ENCODE measurements at places on chromosomes 4 and X.

DNA sequence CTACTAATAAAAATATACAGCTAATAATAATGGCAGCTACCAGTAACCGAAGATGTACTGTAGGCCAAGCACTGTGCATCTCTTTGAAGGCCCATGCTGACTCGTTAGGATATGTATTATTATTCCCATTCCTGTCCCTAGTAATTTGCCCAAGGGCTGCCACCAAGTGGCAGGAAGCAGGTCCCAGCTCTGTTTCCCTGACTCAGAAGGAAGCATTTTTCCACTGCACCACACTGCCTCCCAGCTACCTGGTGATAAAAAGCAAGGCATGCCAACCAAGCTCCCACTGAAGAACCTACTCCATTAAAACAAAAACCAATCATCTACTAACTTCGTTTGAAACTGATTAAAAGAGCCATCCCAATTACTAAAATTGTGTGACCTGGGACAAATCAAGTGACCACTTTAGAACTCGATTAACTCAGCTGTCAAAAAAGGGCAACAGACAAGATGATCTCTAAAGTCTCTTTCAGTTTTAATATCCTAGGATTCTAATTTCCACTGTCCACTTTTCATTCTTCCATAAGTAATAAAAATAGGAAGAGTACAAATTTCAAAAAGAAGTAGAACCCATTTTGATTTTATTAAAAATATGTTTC lies 24.3 kb upstream of the PGM2 start:
- DNase-seq, result no peak

GRCh38 chr4:67874986-67875385 lies 8.8 kb downstream of the TMPRSS11D start:
- DNase-seq, result no peak

DNA sequence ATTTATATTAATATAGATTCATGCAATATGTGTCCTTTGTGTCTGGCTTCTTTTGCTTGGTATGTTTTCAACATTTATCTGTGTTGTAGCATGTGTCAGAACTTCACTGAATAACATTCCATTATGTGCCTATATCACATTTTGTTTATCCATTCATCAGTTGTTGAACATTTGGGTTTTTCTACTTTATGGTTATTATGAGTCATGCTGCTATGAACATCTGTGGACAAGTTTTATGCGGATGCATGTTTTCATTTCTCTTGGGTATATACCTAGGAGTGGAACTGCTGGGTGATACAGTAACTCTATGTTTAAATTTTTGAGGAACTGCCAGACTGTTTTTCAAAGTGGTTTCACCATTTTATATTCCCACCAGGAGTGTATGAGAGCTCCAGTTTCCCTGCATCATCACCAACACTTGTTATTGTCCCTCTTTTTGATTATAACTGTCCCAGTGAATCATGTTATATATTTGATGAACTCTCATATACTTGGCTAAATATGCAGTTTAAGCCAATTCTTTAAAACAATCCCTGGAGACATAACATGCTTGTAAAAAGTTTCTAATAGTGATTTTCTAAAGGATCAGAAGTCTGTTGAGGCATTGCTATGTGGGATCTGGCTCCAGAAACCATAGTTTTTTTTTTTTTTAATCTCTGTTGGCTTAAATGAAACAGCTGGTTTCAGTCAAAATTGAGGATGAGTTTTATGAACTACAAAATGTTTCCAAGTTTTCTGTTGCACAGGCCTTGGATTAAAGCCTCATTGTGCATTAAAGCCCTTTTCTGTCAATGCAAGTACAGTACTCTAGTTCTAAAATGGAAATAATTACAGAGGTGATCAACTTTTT lies 21.6 kb upstream of the REPS2 start:
- DNase-seq, result no peak

- no peak for DNase-seq
These were observed 23.3 kb upstream of the DCAF12L1 start for GRCh38 chrX:126575911-126576310.

DNA sequence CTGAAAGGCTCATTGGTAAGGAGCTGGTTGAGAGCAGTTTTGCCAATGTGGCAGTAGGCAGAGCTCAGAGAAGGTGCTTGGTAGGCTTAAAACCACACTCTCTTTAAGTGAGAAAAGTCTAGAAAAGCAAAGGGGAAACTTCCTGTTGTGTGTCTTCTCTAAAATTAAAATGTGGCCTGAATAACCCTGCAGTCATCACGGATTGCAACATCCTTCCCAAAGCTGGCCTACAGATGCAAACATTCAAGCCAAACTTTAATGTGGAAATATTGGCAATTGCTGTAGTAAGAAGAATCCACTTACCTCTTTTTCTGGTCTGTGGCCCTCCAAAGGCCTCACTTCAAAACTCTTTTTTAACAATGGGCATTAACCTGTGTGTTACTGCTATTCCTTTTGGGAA lies 348.5 kb downstream of the OPHN1 start:
- peak; percentile 27 for DNase-seq

DNA sequence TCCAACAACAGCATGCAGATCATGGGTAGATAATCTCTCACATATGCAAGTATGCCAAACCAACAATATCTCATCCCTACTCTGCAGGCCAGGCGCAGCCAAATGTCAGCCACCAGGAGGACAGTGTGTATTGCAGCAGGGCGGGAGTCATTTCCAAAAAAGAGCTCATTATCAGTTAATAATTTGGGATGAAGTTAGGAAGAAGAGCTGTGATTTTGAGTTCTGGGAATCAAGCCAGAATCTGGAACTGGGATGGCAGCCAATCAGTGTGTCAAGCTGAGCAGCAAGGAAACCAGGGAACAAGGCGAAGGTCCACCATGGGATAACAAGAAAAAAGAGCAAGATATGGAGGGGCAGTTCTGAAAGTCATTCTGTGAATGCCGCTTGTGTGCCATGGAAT lies 88.2 kb upstream of the CAMK2D start:
- no peak for DNase-seq
